Suprapubic skin (tissue), 4 donors: ENCODE measurements at places on chromosomes 6 and 20.

DNA sequence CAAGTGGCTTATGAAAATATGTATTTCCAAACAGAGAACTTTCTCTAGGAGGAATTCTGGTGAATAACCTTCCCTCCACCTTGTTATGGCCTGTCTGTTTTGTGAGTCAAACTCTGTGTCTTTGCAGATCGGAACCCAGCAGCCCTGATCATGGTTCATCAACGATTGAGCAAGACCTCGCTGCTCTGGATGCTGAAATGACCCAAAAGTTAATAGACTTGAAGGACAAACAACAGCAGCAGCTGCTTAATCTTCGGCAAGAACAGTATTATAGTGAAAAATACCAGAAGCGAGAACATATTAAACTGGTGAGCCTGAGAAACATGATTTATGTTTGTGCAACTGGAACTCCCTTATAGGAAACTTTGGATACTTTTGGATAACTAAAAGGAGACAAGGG is 294.5 kb upstream of the PLCB4 start:
- DNase-seq, result no peak
- H3K4me3 ChIP-seq, result no peak overlapping the region
- no peaks in the 10 kb centered on the region for H3K27me3 ChIP-seq
- H3K36me3 ChIP-seq, result no peaks in the 10 kb centered on the region
- H3K4me1 ChIP-seq, result no peaks in the 10 kb centered on the region

GRCh38 chr20:33561692-33562601 is 72.1 kb downstream of the CBFA2T2 start:
- H3K36me3 ChIP-seq, result no peaks in the 10 kb centered on the region
- H3K4me3 ChIP-seq, result peak overlapping the region; percentile 17
- DNase-seq, result peak; percentile 83
- H3K27ac ChIP-seq, result peak overlapping the region; percentile 3

DNA sequence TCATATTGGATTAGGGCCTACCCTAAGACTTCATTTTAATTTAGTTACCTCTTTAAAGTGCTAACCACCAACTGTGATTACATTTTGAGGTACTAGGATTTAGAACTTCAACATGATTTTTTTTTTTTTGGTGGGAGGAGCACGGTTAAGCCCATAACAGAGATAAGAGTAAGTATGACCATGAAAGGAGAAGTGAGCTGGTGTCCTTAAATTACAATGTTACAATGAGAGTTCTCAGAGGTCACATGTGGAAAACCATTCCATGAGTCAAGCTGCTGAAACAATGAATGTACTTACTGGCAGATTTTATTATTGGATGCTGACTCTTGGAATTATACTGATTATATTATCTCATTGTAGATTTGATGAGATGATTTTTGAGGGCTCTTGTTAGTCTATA is 779.3 kb upstream of the CITED2 start:
- H3K4me3 ChIP-seq, result no peak overlapping the region
- no peaks in the 10 kb centered on the region for H3K4me1 ChIP-seq
- H3K27ac ChIP-seq, result no peak overlapping the region
- no peaks in the 10 kb centered on the region for H3K27me3 ChIP-seq
- DNase-seq, result no peak
- H3K36me3 ChIP-seq, result no peaks in the 10 kb centered on the region

DNA sequence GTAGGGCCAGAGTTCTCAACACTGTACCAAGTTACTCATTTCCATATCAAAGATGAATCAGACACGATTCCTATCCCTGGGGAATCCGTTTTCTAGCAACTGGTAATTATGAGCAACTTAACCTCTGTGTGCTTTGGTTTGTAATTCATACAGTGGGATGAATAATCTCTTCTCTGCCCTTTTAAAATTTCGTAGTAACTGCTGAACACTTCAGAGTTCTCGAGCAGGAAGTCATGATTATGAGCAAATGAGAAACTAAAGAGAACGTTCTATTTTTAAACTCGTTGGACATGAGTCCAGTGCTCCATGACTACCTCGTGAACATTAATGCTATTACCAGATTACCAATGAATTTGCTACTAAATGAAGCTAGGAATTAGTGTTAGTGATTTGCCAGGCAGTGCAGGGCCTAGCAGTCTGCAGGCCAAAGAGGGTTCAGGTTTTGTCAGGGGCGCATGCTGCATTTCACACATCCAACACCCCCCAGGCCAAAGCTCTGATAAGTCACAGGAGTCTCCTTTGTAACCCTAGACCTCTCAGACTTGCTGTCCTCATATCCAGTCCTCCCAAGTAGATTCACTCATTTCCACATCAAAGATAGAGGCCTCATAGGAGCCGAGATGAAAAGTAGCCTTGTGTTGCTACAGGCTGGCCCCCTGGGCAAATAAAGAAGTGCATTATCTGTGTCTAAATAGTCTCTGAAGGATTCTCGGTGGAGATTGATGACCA is 45.8 kb upstream of the VSTM2L start:
- H3K4me3 ChIP-seq, result no peak overlapping the region
- peaks cover 61% of the 10 kb centered on the region for H3K36me3 ChIP-seq
- no peaks in the 10 kb centered on the region for H3K4me1 ChIP-seq
- no peaks in the 10 kb centered on the region for H3K27me3 ChIP-seq

GRCh38 chr6:155014670-155015300 is 19.7 kb downstream of the TIAM2 start:
- H3K36me3 ChIP-seq, result no peaks in the 10 kb centered on the region
- H3K4me3 ChIP-seq, result no peak overlapping the region
